ENCODE measurements at places on chromosomes 13 and 19.

GRCh38 chr13:98537306-98537705, 39.6 kb downstream of the STK24 start:
- DNase-seq, result no peak

GRCh38 chr13:44231786-44232516, 141.7 kb upstream of the SERP2 start:
- DNase-seq, result no peak

DNA sequence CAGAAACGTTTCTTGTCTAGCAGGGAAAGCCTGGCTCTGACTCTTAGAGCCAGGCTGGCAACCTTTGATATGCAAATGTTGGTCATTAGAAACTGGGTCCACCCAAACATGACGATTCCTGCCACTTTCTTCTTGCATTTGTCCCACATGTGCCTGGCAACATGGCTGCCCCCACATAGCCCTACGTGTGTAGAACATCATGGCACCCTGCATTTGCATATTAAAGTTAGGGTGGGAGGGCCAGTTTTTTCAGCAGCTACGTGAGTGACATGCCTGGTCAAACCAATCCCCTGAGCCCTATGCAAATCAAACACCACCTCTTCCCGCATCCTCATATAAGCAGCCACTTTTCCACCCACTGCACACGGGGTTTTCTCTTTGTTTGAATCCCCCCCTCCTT, 95.0 kb downstream of the LIG4 start:
- DNase-seq, result no peak

DNA sequence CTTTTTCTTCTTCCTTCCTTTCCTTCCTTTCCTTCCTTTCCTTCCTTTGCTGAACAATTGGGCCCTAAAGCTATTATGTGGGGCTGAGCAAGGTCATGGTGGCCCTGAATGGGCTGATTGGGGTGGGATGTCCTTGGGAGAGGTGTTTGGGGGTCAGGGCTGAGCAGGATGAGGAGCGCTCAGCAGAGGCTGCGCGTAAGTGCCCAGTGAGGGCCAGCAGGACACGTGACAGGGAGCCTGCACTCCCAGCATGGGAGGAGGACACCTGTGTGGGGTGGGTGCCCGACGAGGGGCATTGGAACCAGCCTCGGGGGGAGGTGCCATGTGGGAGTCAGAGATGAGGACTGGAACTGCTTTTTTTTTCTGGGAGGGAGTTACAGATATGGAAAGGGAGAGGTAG, 5.4 kb upstream of the LGALS7 start:
- no peak for DNase-seq

DNA sequence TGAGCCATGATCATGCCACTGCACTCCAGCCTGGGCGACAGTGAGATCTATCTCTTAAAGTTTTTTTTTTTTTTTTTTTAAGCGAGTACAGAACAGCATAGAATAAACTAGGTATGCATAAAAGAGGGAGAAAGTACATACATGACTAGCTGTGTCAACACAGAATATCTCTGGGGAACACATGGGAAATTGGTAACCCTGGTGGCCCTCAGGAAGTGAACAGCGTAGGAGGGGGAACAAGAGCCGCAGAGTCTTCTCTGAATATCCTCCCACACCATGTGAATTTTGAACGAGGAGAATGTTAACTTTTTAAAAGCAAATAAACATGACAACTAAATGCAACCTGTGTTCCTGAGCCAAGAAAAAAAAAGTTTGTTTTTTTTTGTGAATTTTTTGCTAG, 15.2 kb downstream of the PHLDB3 start:
- no peak for DNase-seq

DNA sequence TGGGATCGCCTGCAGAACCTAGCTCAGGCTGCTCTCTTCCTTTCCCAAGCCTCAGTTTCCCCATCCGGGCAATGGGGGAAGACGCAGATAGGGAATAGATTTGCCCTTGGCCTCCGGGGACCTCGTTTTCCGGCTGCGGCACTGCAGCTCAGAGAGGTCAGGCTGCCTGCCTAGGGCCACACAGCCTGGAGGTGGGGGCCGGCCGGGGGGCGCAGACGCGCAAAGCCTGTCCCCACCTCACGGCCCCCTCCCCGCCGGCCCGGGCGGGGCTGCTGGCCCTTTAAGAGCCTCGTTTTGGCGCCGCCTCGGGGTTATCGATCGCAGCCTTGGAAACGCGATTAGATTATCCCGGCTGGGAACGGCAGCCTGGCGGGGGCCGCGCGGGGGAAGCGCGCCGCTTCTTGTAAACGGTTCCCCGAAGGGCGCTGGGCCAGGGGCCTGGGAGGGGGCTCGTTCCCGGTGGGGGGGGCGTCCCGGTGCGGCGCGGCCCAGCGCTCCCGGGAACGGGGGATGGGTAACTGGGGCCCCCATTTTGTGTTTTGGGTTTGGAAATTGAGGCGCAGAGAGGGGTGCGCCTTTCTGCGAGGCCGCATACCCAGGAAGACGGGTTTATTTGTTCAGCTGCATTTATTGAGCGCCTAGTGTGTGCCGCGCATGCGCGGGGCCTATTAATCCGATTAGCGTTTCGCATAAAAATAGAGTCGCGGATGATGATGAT, 23.4 kb upstream of the TCF3 start:
- DNase-seq, result no peak

Data from type B pancreatic cell (in vitro differentiated cells).